Posterior vena cava (tissue), 2 donors: ENCODE measurements at places on chromosomes 5 and 9. TPM values are rescaled to one million over a fixed set of nuclear protein-coding genes. Genes with fewer than 3 reads are reported as not detected.
A peak's percentile ranks its signal among the peaks of the same experiment; 100 is the strongest.

ITGA1 gene
- total RNA-seq, result 213 TPM

IL33 gene
- 93.8 TPM for total RNA-seq

MPDZ gene
- total RNA-seq, result 70.5 TPM

IFNA21 gene
- total RNA-seq, result not detected

RAB24 gene
- 18.6 TPM for total RNA-seq

CDH12 gene
- total RNA-seq, result not detected

LCN15 gene
- total RNA-seq, result not detected

KIF24 gene
- total RNA-seq, result 0.38 TPM

EXOSC3 gene
- 18.3 TPM for total RNA-seq

- no peak for DNase-seq
Measured at GRCh38 chr5:74415695-74416102, 224.8 kb downstream of the ENC1 start.

DNA sequence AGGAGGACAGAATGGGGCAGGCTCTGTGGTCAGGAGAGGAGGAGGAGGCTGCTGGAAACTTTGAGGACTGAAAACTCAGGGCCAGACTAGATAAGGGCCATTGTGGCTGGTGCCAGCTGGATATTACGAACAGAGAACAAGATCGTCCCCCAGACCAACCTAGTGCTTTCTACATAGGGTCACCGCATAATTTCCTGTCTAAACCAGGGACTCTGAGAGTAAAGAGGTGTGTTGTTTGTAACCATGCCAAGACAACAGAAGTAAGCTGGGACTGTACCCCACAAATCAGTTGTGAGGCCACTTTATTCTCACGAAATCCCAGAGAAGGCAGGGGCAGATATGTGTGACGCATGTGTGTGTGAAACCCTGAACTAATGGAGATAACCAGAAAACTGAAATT, 20.3 kb upstream of the GFPT2 start:
- no peak for DNase-seq

DNA sequence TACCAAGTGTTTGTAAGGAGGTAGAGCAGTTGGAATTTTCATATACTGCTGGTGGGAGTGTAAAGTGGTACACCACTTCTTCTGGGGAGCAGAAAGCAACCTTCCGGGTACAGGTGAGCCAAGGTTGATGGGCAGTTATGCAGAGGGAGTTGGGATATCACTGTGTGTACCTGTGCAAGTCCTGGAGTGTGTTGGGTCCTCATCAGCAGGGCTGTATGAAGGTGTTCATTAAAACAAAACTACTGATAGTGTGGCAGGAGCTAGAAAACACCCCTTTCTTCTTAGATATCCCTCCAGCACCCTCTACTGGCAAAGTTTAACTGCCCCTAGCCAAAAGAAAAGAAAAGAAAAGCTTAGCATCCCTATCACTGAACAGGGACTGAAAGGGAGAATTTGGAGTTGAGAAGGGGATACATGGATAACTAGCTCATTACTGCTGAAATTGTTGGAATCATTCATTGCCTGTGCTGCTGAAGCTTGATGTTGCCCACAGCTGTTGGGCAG, 10.7 kb downstream of the MARCHF6 start:
- DNase-seq, result no peak

DNA sequence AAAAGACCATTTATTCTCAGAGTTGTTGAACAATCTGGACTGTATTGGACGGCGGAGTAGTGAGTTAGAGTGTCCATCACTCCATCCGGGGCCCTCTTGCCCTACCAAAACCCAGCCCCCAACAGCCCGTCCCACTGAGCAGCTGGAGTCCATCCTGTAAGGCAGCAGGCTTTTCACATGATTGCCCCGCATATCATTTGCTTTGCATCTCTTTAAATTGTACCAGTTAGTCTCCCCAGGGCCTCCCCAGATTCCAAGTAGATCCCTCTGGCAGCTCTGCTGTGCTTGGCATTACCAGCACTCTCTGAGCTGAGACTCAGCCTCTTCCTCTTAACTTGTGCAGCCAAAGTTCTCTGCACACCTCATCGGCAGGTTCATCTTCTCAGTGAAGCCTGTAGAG, 48.6 kb upstream of the ADCY2 start:
- no peak for DNase-seq

DNA sequence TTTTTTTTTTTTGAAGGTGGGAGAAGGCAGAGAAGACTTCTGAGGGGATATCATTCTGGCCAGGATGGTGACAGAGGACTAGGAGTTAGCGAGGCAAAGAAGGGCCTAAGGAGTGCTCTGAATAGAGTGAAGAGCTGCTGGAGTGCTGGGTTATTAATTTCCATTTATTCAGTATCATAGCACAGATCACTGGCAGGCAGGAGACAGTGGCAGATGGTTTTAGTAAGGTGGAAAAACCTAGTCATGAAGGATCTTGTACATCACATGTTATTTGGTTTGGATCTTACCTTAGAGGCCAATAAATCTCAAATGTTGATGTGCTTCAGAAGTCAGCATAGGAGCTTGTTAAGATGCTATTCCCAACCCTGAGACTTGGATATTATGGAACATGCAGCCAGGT, 165.5 kb downstream of the TTLL11 start:
- DNase-seq, result no peak

DNA sequence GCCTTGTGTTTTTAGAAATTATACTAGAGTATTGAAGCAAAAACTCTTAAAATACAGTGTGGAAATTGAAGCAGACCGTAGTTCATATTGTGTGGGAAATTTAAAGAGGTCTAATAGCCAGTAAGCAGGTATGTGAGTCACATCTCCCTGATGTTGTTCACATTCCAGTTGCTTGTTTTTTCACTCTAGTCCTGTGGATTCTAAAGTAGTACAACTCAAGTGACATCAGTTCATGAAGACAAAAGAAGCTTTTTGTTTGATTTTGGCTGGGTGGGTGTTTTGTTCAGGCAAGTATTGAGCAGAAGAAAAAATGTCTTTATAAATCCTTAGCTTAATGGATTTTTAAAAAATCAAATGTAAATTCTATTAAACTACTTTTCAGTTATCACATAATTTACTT, 216.2 kb downstream of the MAN2A1 start:
- no peak for DNase-seq

- peak; percentile 53 for DNase-seq
Measured at GRCh38 chr9:129240581-129241211, 62.6 kb upstream of the IER5L start.

- peak; percentile 76 for DNase-seq
Measured at GRCh38 chr9:95096381-95096780, 221.1 kb downstream of the FANCC start.

DNA sequence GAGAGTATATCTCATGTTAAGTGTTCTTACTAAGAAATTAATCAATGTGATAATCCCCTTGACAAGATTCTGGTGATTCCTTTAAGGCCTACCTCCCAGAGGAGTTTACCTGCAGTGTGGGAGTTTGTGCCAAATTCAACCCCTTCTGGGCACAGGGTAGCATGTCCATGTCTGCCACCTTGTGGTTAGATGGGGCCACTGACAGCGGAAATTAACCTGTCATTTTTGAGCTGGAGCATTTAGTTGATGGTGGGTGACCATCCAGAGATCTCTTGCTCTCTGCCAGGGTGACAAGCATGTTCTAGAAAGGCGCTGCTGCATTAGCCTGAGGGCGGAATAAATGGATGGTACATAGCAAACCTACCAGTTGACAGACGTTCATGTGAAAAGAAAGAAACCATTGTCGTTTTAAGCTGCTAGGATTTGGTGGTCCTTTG, 132.2 kb downstream of the FBXO4 start:
- no peak for DNase-seq

DNA sequence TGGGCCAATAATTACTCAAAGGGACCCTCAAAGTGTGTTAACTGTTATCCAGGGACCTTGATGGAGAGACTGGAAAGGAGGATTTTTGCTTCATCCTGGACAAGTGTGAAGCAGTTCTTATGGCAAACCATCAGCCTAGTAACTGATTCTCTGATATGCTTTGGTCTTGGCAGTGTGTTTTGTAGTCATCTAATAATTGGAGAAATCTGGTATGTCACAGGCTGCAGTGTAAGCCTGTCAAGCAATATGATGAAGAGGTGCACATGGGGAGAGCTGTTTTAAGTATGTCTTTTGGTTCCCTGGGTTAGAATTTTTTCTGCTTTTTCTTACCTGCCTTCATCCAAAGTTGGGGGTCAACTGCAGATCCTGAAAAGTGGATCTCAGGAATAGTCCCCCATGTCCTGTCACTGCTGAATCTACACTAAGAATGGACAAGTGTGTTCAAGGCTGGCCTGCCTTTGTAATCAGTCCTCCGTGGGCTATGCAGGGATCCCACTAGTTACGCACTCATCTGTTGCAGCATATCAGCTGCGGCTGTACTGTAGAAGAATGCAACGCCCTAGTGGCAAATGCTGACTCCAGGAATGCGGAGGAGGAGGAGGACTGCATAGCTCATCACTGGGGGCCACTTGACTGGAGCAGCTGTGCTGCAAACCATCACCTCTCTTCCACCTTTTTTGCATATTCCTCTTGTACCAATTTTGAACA, 1.9 kb downstream of the SPTAN1 start:
- peak; percentile 85 for DNase-seq

GRCh38 chr5:178080056-178080455, 33.3 kb upstream of the N4BP3 start:
- DNase-seq, result no peak

GRCh38 chr5:93163010-93163663, 417.9 kb downstream of the NR2F1-AS1 start:
- no peak for DNase-seq

- no peak for DNase-seq
Measured at GRCh38 chr9:114247077-114247476, 75.8 kb upstream of the ORM1 start.

DNA sequence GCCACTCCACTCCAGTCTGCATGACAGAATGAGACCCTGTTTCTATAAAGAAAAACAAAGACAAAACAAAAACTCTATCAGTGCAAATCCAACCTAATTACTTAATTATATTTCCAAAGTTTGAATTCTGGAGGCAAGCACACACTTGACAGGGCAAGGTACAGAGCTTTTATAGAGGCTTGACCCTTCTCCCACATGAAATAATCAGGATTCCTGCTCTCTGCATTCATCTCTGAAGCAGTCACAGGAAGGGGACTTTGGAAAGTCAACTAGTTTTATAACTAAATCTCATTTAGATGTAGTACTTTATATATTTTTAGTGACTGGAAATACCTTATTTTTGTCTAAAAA, 91.9 kb upstream of the CHD1 start:
- DNase-seq, result no peak

- DNase-seq, result peak; percentile 83
Measured at GRCh38 chr5:141637123-141637766, 448 bp downstream of the RELL2 start.

GRCh38 chr5:73496984-73497457, 1.2 kb upstream of the BTF3 start:
- DNase-seq, result no peak

- no peak for DNase-seq
Measured at GRCh38 chr9:78393340-78393739, 96.4 kb downstream of the PSAT1 start.

- no peak for DNase-seq
Measured at GRCh38 chr9:109975574-109976295, 195.7 kb downstream of the PALM2AKAP2 start.

DNA sequence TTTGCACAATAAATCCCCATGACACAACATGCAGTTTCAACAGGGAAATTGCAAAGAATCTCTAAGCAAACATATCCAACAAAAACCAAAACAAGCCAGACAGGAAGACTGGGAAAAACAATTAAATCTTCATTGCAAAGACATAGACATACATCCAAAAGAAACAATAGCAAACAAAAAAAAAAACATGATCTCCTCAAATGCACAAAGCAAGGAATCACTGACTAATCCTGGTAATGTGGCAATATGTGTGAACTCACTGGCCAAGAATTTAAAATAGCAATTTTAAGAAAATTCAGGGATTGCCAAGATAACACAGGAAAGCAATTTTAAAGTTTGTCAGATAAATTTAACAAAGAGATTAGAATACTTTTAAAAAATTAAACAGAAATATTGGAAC, 520.1 kb upstream of the SMC2 start:
- no peak for DNase-seq
